SK-N-MC (cell line): ENCODE measurements at places on chromosomes 11 and 22.
A peak's percentile ranks its signal among the peaks of the same experiment; 100 is the strongest.

DNA sequence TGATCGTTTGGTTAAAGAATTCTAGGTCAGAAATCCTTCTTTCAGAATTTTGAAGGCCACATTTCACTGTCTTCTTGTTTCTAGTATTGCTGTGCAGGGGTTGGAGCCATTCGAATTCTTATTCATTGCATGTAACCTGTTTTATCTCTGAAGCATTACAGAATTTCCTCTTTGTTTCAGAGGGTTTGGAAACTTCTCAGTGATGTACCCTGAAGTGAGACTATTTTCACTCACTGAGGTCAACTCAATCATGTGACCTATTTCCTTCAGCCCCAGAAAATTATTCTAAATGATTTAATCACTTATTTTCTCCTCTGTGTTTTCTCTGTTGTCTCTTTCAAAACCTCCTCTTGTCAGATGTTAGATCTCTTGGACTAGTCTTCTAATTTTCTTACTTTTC lies 147.8 kb downstream of the ENTHD1 start:
- DNase-seq, result no peak

DNA sequence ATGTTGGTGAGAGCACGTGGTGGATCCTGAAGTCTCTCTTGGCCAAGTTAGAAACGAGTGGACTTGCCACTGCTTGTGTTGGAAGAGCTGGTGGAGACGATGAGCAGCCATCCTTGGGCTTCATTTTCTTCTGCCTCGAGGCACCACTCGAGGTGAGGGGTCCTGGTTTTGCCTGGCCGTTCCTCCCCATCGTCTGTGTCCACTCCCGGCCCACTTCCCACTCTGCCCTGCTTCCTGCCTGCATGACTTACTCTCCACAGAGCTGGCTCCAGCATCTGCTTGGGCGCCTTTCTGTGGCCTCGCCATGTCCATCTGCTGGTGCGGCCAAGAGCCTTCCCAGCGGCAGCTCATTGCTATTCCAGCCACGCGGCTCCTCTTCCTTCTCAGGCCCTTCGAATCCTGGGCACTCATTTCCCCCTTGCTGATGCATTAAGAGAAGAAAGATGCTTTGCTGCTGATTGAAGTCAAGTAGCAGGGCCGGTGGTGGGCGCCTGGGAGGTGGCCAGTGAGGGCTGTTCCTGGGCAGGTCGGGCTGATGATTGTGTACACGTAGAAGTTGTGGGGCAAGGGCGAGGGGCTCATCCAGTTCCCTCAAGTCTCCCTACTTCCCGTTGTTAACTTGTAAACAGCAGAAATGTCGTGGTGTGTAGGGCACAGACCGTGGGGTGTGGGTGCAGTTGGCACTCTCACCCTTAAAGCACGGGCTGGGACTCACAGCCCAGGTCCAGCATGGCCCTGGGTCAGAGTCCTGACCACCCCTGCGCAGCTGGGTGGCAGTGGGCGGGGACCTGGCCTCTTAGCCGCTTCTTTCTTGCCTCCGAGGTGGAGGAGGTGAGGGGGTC lies 292.0 kb downstream of the TBC1D22A start:
- no peak for DNase-seq

DNA sequence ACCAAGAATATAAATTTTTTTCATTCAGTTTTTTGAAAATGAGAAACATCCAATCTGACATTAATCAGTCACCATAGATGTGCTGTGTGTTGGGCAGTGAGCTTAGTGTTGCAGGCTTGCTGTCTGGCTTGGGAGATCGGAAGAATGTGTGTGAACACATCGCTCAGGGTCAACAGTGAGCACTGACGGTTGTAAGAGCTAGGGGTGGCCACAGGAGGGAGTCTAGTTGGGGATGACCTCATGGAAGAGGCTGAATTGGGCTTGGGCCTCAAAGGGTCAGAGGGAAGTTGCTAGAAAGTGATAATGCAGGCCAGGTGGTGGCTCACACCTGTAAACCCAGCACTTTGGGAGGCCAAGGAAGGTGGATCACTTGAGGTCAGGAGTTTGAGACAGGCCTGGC lies 375.4 kb downstream of the DDX10 start:
- no peak for DNase-seq

GRCh38 chr22:36838119-36839030 lies 21.5 kb upstream of the PVALB start:
- no peak for DNase-seq

DNA sequence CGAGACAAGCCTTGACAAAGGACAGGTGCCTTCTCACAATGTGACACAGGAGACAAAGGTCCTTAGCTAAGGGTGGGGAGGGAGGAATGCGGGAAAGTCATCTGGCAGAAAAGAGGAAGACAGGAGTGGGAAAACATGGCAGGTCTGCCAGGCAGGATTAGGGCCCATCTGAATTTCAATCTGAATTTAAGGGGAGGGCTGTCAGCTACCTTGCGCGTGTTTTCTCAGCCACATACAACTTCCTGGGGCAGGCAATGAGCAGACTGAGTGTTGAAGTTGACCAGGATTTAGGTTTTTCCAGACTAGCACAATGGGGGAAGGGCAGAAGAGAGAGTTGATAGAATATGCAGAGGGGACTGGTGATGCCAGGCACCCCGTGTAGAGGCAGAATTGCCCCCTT lies 66.7 kb upstream of the LARGE1 start:
- DNase-seq, result no peak

DNA sequence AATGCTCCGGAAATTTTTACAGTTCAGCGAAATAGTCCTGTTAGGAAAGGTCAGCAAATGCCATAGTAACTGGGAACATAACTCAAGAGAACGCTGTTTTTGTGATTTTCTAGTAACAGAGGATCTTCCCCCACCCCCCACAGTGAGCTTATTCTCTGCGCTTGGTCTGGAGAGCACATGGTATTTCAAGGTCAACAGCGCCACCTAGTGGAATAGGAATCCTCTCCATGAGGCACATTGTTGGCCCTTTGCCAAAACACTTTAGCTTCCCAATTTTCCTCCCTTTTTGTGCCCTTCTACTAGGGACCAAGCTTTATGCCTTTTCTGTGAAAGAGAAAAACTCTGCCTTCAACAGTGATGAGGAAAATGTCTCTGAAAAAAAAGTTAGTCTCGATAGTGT lies 13.2 kb upstream of the OR4C12 start:
- DNase-seq, result peak; percentile 82

DNA sequence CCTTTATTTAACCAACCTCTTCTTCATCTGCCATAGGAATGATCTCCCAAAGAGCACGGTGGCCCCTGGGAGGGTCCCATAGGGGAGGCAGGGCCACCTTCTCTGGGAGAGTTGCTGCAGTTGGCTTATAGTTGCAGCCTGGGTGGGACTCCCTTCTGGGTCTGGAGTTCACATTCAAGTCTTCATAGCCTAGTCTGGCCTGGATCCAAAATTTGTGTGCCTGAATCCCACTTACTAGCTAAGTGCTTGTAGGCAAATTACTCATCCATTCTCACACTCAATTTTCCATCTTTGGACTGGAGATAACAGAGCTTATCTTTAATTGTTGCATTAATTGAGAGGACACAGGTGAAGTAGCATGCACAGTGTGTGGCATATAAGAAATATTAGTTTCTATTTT lies 163.6 kb downstream of the GRIK4 start:
- no peak for DNase-seq

DNA sequence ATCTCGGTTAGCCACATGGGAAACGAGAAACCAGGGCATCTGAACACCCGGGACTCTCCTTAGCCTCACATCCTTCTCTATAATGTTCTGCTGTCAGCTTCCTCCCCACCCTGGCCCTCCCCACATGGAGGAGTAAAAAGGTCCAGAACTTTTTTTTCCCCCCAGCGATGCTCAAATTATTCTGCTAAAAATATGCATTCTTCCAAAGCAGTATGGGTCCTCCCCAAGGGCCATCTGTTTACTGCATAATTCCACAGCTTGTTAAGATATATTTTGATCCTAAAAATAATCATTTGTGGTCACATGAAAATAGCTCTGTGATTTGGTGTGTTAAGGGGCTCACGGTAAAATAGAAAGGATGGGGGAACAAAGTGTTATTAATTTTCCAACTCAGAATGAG lies 281.5 kb upstream of the NARS2 start:
- DNase-seq, result no peak

- DNase-seq, result no peak
Measured at GRCh38 chr11:106642331-106642730, 375.9 kb downstream of the GUCY1A2 start.

GRCh38 chr11:45879803-45880686 lies 5.4 kb upstream of the MAPK8IP1 start:
- no peak for DNase-seq

- no peak for DNase-seq
Measured at GRCh38 chr11:74592063-74592440, 330 bp upstream of the POLD3 start.

- DNase-seq, result no peak
Measured at GRCh38 chr11:78270971-78271370, 82.3 kb downstream of the USP35 start.

- no peak for DNase-seq
Measured at GRCh38 chr11:2088746-2089535, 50.2 kb downstream of the IGF2 start.

DNA sequence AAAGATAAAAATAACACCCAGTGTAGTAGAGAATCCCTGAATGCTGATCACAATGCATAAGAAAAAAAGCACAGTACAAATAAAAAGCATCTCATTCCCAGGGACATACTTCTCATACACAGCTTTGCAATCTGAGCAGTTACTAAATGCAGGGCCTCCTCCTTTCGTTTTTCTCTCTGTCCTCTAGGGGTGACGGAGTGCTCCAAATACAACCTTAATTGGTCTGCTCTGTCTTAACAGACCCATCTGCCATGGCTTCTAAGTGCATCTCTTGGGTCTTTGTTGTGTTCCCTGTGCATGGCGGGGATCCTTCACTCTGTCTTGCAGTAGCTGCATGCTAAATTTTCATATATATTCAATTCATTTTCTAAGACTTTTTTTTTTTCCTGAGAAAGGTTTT lies 1114.2 kb upstream of the RAG2 start:
- DNase-seq, result no peak

- no peak for DNase-seq
Measured at GRCh38 chr11:103367650-103368049, 258.4 kb downstream of the DYNC2H1 start.

DNA sequence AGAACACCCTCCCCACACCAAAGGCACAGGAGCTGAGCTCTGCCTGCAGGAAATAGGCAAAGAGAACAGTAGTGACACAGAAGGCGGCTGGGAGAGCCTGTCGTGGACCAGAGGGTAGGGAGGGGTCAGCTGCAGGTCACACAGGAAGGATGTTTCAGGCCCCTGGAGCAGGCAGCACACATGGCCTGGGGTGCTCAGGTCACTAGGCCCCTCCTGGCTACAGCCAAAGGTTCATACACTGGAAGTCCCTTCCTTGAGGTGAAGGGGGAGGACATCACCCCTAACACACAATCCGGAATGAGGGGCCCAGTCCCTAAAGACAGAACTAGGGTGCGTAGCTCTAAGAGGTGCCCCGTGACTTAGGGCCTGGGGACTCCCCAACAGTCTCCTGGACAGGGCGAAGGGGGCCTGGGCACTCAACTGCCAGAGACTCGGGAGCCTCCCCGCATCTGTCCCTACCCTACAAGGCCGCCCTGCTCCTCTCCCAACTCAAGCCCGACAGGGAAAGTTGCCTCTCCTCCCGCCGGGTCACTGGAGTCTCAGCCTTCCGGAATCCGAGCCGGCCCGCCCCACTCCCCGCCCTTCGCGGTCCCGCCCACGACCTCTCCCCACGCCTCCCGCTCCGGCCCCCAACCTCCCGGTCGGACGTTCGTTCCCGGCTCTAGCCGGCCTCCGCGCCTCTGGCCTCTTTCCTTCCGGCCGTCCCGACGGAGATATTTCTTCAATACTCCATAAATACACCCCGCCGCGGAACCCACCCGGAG lies at the start of gene CYB5R2:
CYB5R2 (minus strand) TSS at position 541 of the 764 bp plus-strand sequence. CDS start 675 bp downstream, outside the sequence.
- DNase-seq, result no peak

DNA sequence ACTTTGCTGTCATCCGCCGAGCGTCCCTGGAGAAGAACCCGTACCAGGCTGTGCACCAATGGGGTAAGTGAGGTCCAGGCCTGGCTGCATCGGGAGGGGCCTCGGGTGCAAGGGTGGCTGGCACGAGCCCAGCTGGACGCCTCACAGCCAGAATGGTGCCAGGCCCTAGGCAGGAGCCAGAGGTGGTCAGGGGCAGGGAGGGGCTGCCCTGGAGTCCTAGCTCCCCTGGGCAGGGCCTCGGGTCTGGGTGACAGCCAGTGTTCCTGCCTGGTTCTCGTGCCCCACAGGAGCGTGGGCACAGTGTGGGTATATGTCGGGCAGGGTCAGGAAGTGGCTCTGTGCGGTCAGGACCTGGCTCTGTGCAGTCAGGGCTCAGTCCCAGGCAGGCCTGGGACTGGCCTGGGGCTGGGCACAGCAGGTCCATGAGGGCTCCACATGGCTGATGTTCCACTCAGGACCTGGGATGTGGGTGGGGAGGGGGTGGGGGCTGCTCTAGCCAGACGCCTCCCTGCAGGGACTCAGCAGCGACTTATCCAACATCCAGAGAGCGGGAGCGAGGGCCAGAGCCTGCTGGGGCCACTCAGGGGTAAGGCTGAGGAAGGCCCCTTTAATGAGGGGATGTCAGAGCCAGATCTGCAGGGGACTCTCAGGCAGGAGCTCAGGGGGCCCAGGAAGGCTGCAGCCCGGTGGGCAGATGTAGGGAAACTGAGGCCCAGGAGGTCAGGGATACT lies 1.2 kb downstream of the TSPAN32 start:
- no peak for DNase-seq

DNA sequence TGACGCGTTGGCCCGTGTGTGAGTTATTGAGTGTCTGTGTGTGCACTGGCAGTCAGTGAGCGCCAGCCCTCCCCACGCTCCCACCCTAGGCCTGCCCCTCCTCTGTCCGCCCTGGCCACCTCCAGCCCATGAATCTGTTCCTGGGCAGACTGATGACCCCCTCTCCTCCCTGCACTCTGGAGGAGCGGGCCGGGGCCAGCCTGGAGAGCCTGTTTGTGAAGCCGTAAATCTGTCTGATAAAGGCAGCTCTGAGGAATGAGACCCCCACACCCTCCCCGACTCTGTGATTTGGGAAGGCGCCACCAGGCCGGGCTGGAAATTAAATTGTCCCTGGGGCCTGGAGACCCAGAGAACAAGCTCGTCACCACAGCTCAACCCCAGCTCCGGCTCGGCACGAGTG lies 8.6 kb downstream of the TSSC4 start:
- DNase-seq, result no peak

- DNase-seq, result peak; percentile 85
Measured at GRCh38 chr11:72635933-72636332, 38.3 kb downstream of the PDE2A start.

- DNase-seq, result no peak
Measured at GRCh38 chr11:77009533-77010160, 24.6 kb upstream of the B3GNT6 start.
